ENCODE measurements at places on chromosomes 1 and 21.

- no peak for DNase-seq
These were observed 239.1 kb upstream of the FGGY start for GRCh38 chr1:59057796-59058195.

DNA sequence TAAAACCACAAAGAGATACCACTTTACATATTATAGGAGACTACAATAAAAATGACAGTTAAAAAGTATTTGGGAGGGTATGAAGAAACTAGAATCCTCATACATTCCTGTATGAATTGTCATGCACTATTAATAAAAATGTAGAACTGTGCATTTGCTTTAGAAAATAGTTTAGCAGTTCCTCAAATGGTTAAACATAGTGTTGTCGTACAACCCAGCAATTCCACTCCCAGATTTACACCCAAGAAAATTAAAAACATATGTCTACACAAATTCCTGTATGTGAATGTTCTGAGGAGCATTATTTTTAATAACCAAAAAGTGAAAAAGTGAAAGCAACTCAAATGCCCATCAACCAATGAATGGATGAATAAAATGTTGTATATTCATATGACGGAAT, 23.1 kb upstream of the PDE4B start:
- DNase-seq: no peak

- no peak for DNase-seq
These were observed 83.2 kb upstream of the PPM1J start for GRCh38 chr1:112798292-112798691.

- DNase-seq: no peak
These were observed 41.4 kb upstream of the COL6A2 start for GRCh38 chr21:46056450-46056903.

DNA sequence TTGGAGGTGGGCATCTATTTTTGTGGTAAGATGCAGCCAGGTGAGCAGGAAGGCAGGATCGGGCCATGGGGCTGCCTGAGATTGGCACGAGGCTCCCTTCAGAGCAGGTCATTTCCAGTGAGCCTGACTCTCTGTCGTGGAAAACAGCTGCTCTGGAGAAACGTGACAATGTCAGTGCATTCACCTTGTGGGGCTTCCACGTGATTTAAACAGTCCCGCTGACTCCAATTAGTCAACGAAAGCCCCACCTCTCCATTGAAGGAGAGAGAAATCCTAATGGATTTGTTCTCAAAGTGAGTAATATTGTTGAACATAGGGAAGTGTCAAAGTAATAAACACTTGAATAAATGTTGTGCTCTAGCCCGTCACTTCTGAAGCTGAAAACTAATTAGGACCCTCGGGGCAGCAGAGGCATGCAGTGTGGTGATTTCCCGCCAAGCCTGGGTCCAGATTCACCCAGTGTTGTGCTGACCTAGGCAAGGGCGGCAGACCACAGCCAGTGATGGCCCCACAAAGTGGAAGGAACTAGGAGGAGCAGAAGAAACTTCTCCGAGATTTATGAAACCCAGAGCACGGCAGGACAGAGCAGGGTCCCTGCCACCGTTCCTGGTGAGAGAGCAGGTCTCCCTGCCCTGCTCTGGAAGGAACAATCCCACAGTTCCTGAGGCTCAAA, 172.5 kb upstream of the C1orf174 start:
- no peak for DNase-seq

DNA sequence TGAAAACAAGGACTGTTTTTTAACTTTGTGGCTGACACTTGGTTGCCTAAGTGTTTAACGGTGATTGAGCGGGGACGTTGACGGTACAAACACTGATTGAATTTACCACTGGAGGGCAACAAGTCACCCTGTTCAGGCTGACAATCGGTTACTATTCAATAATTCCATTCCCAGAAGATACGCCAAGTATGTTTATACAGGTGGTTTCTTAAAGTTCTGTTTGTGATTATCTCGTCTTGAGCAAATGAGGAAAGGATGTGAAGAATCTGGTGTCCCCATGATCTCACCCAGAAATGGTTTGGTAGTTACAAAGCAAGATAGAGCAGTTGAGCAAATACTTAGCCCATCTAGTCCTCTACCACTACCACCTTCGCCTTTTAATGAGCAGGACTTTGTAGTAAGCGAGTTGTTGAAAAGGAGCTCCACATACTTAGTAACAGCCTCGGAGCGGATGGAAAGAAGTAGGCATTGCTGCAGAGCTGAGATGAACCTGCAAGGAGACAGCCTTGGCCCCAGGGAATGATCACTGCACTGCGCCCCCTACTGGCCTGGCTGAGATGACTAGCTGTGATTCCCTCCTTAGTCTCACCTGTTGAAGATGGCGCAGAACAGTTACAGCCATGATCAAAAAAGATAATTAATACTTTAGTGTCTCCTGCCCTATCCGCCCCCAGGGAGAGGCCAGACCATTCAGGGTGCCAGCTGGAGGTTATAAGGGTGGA, 36.3 kb downstream of the IFNAR1 start:
- peak; percentile 62 for DNase-seq

- no peak for DNase-seq
These were observed 72.2 kb downstream of the SERINC2 start for GRCh38 chr1:31485166-31485565.

DNA sequence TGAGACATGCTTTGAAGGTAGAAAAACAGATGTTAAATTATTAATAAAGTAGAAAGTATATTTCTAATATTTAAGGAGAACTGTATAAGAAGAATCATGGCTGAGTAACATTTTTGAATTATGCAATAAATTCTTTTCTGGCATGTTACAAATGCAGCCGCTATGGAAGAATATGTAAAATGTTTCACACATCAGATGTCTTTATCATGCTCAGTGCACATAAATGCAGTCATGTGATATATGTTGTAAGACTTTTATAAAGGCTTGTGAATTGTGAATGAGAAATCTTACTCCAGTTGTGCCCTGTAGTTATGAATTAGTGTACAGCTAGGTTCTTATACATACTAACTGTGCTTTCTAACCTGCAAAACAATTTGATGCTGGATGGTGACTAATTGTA, 53.5 kb downstream of the LRRC8B start:
- no peak for DNase-seq

GRCh38 chr1:99062192-99062591, 57.5 kb upstream of the PLPPR5 start:
- DNase-seq: no peak
